ENCODE measurements at places on chromosomes 7 and 10.
A peak's percentile ranks its signal among the peaks of the same experiment; 100 is the strongest.

- no peak for DNase-seq
Observed at GRCh38 chr10:26733750-26734568, 36.5 kb downstream of the PDSS1 start.

- no peak for DNase-seq
Observed at GRCh38 chr10:124066126-124066700, 27.2 kb downstream of the CHST15 start.

- no peak for DNase-seq
Observed at GRCh38 chr7:90624225-90624911, 28.2 kb downstream of the CDK14 start.

DNA sequence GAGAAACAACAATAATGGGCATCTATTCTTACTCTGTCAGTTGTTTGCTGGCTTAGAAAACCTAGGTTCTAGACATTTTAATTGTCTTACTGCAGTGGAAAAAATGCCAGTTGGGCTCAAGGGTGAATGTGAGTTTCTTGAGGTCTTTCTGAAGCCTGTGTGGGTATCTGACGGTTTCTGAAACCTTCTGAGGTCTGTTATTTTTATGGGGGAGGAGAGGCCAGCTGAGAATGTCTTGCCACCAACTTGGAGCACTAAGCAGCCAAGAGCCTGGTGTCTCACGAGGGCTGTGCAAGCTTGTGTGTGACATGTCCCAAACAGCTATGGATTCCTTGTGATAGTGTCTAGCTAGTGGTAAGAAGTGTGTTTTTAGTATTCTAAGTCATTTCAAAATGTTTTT is 24.2 kb upstream of the DDC start:
- DNase-seq, result no peak

DNA sequence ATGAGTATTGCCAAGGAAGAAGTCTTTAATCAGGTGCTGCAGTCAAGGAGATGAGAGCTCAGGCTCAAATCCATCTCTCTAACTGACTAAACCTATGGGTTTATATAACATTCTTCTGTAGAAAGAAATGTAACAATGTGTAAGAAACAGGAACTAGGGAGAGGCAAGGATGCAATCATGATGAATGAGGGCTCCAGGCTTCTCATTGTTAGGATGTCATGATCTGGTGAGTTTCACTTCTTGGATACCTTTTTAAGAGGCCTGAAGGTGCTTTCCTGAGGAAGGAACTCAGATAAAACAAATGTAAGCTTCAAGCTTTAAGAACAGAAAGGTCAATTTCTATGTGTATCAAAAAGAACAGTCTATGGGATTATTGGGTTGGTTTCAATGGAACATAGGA is 30.8 kb upstream of the SCIN start:
- no peak for DNase-seq

GRCh38 chr10:112775381-112775780 is 174.7 kb upstream of the TCF7L2 start:
- no peak for DNase-seq

GRCh38 chr10:70162892-70163201 is 7.5 kb downstream of the SAR1A start:
- peak; percentile 59 for DNase-seq

GRCh38 chr7:135690566-135690965 is 28.3 kb downstream of the STMP1 start:
- DNase-seq, result no peak

- DNase-seq, result no peak
Observed at GRCh38 chr10:15780353-15781135, 60.8 kb upstream of the ITGA8 start.

GRCh38 chr10:9091530-9092093 is 1037.1 kb downstream of the GATA3 start:
- no peak for DNase-seq

DNA sequence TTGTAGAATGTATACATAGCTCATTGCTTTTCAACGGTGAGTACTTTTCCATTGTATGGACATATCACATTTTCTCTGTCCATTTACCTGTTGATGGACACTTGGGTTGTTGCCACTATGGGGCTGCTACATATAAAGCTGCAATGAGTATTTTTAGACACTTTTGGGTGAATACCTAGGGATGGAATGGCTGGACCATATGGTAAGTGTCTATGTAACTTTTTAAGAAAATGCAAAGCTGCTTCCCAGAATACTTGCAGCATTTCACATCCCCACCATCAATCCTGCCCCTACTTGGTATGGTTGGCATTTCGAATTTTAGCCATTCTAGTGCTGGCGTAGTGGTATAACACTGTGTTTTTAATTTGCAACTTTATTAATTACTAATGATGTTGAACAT is 274.6 kb downstream of the TNS3 start:
- no peak for DNase-seq

DNA sequence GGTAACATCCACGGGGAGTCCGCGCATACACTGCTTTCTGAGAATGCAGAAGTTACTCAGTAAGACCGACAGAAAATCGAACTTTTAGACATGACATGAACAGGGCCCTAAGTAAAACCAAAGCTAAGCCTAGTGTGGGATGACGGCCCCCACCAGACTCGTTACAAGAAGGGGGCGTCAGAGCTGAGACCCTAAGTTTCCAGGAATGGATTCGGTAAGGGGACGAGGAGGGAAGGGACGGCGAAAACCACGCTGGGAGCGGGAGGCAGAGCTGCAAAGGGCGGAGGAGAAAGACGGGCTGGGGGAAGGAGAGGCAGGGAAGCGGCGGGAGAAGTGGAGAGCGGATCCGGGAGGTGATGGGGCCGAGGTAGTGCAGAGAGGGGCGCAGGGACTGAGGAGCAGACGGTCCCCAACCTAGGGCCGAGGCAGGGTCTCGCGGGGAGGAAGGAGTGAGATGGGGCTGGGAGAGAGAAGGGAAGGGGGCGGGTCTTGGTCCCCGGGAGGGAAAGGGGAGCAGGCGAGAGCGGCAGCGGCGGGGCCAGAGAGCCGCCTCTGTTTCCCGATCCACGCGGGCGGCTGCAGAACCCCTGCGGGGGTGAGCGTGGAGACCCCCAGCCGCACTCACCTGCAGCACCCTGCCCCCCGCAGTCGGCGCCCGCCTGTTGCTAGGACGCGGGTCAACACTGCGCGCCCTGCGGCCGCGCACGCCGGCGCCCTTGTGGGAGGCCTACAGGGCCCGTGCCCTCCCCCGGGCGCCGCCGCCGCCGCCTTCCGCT is 513 bp downstream of the ODAD2 start:
- peak; percentile 15 for DNase-seq

DNA sequence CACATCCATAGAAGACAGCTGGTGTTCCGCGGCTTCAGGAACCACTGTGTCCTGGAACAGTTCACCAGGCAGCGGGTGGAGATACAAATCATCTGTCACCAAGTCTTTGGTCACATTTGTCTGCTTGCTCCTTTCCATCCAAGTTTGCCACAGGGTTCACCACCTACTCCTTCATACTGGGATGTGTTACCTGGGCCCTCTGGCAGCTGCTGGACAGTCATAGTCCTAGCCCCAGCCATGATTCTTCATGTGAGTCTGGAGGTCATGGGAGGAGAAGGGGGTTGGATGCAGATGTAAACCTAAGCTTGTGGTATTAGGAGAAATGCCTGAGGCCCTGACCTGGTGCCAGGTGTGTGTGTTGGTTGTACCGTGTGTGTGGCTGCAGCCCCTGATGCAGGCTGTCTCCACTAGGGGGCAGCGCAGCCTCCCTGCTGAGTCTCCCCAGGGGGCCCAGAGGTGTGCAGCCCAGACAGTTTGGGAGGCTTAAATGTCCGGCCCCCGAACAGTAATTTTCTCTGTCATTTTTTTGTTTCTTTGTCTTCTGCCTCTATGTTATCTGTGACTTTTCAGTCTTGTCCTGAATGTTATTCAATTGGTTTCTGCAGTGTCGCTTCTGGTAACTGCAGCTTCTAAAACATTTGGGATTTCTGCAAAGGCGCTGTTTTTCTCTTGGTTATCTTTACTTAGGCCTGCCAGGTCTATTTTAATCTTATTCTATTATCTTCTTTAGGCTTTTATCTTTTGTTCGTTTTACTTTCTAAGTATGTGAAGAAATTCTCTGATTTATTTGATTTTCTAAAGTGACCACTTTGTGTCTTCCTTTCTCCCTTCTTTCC is 14.8 kb downstream of the NPS start:
- peak; percentile 14 for DNase-seq

DNA sequence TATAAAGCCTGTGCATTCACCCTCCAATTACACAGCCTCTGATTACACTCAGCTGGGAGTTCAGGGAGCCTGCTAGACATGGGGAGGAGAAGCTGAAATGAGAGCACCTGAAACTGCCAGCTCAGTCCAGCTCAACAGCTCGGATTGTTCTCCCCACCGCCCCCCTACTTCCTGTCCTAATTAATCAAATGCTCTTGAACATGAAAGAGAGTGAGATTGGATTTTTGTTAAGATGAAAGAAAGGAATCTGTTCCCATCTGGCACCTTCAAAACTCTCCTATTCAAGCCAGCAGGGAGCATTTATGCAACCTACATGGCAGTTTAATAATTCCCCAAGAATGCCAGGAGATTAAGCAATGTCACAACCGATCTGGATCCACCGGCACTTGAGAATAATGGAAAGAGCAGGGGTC is 98.0 kb downstream of the NPSR1 start:
- no peak for DNase-seq

GRCh38 chr7:29381206-29382094 is 182.2 kb upstream of the PRR15 start:
- no peak for DNase-seq

DNA sequence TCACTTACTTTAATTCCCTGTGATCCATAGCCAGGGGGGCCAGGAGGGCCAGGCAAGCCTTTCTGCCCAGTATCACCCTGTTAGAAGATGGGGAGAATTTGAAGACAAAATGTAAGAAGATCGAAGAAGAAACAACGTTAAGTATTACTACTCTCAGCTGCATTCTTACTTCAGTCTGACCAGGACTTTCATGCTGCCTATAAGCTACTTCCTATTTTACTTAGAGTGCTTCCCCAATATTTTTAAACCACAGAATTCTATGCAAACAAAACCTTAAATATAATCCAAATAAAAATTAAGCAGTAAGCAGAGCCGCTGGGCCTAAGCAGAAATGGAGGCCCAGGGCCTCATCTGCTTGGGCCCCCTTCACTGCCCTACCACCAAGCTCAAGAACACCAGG is 117.8 kb downstream of the COL28A1 start:
- no peak for DNase-seq

- DNase-seq, result no peak
Observed at GRCh38 chr7:39609113-39609934, 14.0 kb upstream of the RALA start.

Data from stimulated activated CD8-positive, alpha-beta memory T cell treated with anti-CD3 and anti-CD28 coated beads, Interleukin-2, amount 100 ng/mL, for 48 hours (primary cell).